ENCODE measurements at places on chromosomes 3 and 15. TPM values are rescaled to one million over a fixed set of nuclear protein-coding genes. Genes with fewer than 3 reads are reported as not detected.

The TLE3 gene
- 12.8 TPM for polyA plus RNA-seq

The CYP11A1 gene
- polyA plus RNA-seq, result not detected

GRCh38 chr3:27392950-27393679 is 23.9 kb upstream of the NEK10 start:
- DNase-seq, result no peak

GRCh38 chr3:192842711-192843110 is 74.9 kb downstream of the MB21D2 start:
- no peak for DNase-seq

DNA sequence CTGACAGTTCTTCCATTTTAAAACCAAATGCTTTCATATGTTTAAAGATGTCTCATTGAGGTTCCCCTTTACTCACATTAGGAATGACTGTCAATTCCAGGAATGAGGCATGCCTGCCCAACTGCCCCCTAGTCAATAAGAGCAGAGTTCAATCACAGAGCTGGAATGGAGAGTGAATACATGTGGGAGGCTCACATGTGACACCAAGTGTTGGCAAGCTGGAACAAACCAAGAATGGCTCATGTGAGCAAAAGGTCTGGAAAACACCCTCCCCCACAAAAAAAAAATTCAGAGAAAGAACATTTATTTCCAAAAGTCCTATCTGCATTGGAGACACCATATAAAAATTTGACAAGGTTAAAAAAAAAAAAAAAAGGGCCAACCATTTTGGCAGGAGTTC is 3.7 kb downstream of the PBRM1 start:
- DNase-seq, result peak; percentile 62

DNA sequence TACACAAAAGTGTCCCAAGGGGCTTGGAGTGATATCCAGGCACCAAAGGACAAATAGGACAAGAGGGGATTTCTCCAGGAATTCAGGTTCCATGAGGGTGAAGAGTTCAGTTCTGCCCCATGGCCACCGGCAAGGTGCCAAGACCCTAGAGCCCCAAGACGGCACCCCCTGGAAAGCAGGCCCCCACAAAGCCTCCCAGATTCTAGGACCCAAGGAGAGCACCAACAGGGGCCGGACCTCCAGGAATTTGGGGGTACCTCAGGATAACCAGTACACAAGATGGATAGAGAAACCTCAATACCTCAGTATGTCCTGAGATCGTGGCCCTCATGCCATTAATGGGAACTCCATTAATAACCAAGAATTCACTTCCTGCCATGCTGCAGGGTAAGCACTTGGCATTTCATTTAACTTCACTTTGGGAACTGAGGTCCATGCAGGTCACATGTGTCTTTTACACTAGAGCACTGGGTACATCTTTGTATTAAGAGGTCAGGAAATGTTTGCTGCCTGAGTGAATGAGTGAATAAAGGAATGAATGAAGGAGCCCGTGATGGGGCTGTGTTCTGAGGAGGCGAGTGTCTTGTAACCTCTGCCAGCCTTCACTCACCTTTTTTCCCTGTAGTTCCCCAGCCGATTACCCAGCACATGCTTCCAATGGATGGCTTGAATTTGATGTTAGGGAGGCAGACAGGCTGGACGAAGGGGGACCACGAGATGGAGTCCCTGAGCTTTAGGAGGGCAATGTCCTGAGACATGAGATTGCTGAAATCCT is 15.5 kb upstream of the PRSS50 start:
- no peak for DNase-seq

DNA sequence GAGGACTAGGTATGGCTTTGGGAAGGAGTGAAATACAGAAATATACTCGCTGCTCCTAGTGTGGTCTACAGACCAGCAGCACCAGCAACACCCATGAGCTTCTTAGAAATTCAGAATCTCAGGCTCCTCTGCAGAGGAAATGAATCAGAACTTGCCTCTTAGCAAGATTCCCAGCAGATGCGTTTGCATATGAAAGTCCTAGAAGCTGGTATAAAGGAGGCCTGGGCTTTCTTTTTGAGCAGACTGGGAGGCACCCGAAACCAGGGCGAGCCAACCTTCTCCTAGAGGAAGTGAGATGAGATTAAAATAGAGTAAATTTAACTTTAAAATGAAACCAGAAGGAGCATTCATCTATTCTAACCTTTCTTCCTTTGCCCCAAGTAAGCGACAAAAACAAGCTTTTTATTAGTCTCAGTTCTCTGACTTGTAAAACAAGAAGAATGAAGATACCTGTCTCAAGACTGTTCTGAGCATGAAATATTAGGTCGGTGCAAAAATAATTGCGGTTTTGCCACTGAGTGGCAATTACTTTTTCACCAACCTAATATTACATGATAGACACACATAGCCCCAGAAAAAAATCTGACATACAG is 140.0 kb downstream of the PDZRN3 start:
- no peak for DNase-seq

Data from CD14-positive monocyte (primary cell).